ENCODE measurements at places on chromosomes 4 and X. TPM values are rescaled to one million over a fixed set of nuclear protein-coding genes. Genes with fewer than 3 reads are reported as not detected.

The CCDC160 gene
- total RNA-seq = not detected

The CETN2 gene
- 22.5 TPM for total RNA-seq

The FOXO4 gene
- 7.7 TPM for total RNA-seq

The DUSP21 gene
- total RNA-seq = not detected

The ZDHHC15 gene
- not detected for total RNA-seq

DNA sequence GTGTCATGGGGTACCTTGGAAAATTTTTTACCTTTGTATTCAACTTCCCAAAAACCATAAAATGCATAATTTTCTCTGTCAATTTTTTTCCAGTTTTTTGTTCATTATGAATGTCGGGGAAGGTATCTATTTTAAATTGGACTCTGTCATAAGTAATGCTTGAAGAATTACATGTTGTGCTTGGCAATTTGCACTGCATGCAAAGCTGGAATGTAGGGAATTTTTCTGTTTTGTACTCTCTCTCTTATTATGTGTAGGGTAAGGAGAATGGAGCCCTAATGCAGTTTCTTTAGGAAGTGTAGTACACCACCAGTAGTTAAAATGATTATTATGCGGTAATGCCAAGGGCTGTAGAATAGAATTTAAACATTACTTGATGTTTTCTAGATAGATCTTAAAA, 137.7 kb upstream of the LIMCH1 start:
- no peak overlapping the region for H3K27ac ChIP-seq
- DNase-seq = no peak
- H3K4me3 ChIP-seq = no peak overlapping the region
- no peaks in the 10 kb centered on the region for H3K27me3 ChIP-seq
- no peaks in the 10 kb centered on the region for H3K36me3 ChIP-seq
- H3K4me1 ChIP-seq = peaks cover 14% of the 10 kb centered on the region

GRCh38 chrX:17613979-17614588, 123.2 kb upstream of the SCML1 start:
- H3K4me3 ChIP-seq = no peak overlapping the region
- no peak overlapping the region for H3K27ac ChIP-seq
- no peaks in the 10 kb centered on the region for H3K36me3 ChIP-seq
- peak; percentile 76 for DNase-seq

- H3K4me1 ChIP-seq = peaks cover 26% of the 10 kb centered on the region
- peaks cover 37% of the 10 kb centered on the region for H3K36me3 ChIP-seq
- DNase-seq = no peak
- no peak overlapping the region for H3K27ac ChIP-seq
- H3K4me3 ChIP-seq = no peak overlapping the region
Observed at GRCh38 chr4:98903561-98903960, 25.4 kb downstream of the EIF4E start.

DNA sequence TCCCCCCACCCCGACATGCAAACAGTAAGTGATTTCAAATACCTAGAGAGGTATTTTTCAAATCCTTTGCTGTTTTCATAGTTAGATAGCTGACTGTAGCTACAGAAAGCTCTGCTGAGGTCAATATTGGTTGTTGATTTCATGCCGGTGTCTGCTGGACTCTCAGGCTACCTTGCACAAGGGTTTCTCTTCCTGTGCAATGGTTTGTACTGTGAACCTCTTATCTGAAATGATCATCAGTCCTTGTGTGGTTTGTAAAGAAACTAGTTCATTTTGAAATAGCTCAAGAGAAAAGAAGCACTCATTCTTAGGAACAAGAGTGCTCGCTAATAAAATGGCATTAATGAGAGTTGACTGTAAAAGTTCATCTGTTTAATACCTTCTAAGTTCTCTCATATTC, 2.1 kb downstream of the MTM1 start:
- H3K27ac ChIP-seq = no peak overlapping the region
- no peak overlapping the region for H3K4me3 ChIP-seq
- H3K36me3 ChIP-seq = no peaks in the 10 kb centered on the region

DNA sequence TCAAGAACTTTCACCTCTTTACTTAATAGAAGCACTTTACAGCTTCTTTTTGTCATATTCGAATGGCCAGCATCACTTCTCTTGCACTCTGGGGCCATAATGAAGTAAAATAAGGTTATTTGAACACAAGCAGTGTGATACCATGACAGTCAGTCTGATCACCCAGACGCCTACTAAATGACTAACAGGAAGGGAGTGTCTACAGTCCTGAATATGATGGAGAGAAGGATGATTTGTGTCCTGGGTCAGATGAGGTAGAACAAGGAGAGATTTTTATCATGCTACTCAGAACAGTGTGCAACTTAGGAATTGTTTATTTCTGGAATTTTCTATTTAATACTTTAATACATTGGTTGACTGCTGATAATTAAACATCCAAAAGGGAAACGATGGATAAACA, 284.2 kb upstream of the F9 start:
- peak; percentile 4 for DNase-seq
- H3K4me3 ChIP-seq = no peak overlapping the region
- H3K27me3 ChIP-seq = no peaks in the 10 kb centered on the region

- DNase-seq = no peak
- H3K27ac ChIP-seq = no peak overlapping the region
- no peaks in the 10 kb centered on the region for H3K4me1 ChIP-seq
- no peaks in the 10 kb centered on the region for H3K27me3 ChIP-seq
- H3K4me3 ChIP-seq = no peak overlapping the region
- H3K36me3 ChIP-seq = no peaks in the 10 kb centered on the region
Observed at GRCh38 chr4:71470524-71470923, 131.7 kb downstream of the SLC4A4 start.

DNA sequence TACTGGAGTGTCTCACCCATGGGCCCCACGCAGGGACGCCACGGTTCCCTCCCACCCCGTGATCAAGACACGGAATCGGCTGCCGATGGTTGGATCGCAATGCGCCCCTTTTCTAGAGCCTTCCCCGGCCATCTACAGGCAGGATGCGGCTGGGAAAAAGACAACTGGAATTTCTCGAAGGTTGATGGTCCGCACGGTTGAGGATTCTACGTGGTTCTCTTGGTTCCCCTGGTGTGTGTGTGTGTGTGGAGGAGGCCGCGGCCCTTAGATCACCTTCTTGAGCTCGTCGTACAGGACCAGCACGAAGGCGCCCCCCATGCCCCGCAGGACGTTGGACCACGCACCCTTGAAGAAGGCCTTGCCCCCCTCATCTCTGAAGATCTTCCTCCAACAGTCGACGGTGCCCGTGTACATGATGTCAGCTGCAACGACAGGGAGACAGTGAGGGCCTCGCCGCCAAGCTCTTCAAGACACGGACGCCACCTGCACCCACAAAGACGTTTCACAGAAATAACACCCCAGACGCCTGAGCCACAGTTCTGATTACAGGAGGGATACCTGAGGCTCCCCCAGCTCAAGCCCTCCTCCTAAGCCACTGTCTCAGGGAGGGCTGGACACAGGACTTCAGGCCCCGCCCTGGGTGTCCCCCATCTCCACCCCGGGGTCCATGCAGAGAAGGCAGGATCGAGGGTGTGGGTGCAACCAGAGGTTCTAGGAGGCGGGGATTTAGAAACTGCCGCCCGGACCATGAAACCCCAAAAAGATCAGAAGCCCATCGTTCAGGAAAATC, 5.4 kb downstream of the SLC25A6 start:
- DNase-seq = no peak
- H3K4me1 ChIP-seq = peaks cover 6% of the 10 kb centered on the region
- H3K27ac ChIP-seq = no peak overlapping the region
- H3K4me3 ChIP-seq = no peak overlapping the region

GRCh38 chr4:140529434-140529833, 5.5 kb downstream of the ELMOD2 start:
- H3K36me3 ChIP-seq = peaks cover 29% of the 10 kb centered on the region
- H3K27me3 ChIP-seq = no peaks in the 10 kb centered on the region
- no peak overlapping the region for H3K27ac ChIP-seq
- no peak overlapping the region for H3K4me3 ChIP-seq
- DNase-seq = no peak
- no peaks in the 10 kb centered on the region for H3K4me1 ChIP-seq

GRCh38 chr4:141890279-141890678, 253.9 kb downstream of the IL15 start:
- no peak overlapping the region for H3K4me3 ChIP-seq
- H3K36me3 ChIP-seq = peaks cover 5% of the 10 kb centered on the region
- no peaks in the 10 kb centered on the region for H3K27me3 ChIP-seq
- no peak for DNase-seq
- H3K27ac ChIP-seq = no peak overlapping the region

DNA sequence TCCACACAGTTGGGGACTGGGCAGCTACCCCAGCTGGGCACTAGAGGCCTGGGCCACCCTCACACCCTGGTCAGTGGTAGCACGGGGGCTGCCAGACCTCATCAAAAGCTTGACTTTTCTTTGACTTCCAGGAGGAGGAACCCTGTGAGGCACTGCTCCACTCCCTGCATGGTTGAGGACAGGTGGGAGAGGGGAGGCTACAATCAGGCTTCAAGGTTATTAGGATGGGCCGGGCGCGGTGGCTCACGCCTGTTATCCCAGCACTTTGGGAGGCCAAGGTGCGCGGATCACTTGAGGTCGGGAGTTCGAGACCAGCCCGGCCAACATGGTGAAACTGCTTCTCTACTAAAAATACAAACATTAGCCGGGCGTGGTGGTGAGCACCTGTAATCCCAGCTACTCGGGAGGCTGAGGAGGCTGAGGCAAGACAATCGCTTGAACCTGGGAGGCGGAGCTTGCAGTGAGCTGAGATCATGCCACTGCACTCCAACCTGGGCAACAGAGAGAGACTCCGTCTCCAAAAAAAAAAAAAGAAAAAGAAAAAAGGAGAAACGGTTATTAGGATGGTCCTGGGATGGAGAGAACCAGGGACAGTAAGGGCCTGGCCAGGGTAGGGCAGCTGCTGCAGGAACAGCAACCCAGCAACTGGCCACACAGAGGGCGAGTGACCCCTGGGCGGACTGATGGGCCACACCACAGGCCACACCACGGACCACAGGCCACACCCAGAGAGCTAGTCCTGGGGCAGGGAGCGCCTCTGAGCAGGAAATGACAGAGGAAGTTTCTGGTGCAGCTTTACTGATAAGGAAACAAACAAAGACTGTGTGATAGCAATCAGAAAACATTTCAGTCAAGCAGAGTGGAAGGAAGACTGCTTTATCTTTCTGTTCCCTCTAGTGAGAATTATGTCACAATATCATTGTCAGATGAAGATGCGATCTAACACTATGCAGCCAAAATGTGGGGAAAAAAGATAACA, 20.5 kb upstream of the OPN1LW start:
- H3K4me3 ChIP-seq = no peak overlapping the region
- H3K4me1 ChIP-seq = no peaks in the 10 kb centered on the region
- DNase-seq = no peak
- no peaks in the 10 kb centered on the region for H3K36me3 ChIP-seq

GRCh38 chrX:153688911-153689590, 1.3 kb downstream of the SLC6A8 start:
- H3K4me3 ChIP-seq = peak overlapping the region; percentile 66
- peak overlapping the region; percentile 59 for H3K27ac ChIP-seq
- DNase-seq = peak; percentile 43
- H3K4me1 ChIP-seq = no peaks in the 10 kb centered on the region
- H3K36me3 ChIP-seq = peaks cover 6% of the 10 kb centered on the region
- no peaks in the 10 kb centered on the region for H3K27me3 ChIP-seq

GRCh38 chr4:134650461-134650860, 448.9 kb upstream of the PABPC4L start:
- H3K27me3 ChIP-seq = no peaks in the 10 kb centered on the region
- no peak overlapping the region for H3K4me3 ChIP-seq

DNA sequence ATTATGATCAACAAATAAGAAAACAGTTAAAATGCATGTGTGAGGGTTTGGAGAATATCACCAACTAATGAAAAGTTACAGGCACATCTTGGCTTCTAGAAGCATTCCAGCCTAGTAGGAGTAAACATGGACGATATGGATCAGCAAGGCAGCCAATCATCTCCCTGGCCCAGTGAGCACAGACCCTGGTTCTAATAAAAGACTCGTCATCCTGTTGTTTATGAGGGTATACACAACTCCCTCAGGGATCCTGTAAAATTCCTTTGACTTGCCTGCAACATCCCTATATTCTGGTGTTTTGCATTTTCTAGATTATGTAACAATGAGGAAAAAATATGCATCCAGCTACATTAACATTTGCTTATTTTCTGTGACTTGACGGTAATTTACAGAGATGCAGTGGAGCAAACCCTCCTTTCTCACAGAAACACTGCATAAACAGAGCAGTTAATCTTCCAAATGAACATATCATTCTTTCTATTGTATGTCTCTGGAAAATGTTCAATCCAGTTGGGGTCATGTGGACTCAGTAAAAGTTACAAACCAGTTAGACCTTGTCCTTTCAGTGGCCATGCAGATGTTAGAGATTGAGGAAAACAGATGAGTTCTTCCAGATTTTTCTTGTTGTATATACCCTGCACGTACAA, 88.9 kb upstream of the NDP start:
- H3K4me3 ChIP-seq = no peak overlapping the region
- peaks cover 5% of the 10 kb centered on the region for H3K4me1 ChIP-seq
- no peaks in the 10 kb centered on the region for H3K36me3 ChIP-seq
- H3K27me3 ChIP-seq = peaks cover 58% of the 10 kb centered on the region

DNA sequence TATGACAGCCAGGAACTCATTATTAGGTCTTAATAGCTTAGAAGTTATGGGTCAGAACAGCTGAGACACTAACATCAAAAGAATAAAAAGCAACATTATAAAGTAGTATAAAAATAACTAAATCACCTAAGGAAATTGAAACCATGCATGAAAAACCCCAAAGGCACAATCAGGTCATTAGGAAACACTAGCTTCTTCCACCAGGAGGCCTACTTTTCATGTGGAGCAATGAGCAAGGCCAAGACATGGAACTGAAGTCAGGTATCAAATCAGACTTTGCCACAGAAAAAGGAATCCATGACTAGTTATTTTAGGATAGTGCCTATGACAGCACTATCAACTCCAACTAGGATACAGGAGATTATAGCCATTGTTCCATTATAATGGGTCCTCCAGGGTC, 7.9 kb downstream of the HUWE1 start:
- no peak overlapping the region for H3K4me3 ChIP-seq
- peaks cover 6% of the 10 kb centered on the region for H3K4me1 ChIP-seq
- DNase-seq = peak; percentile 40
- H3K27ac ChIP-seq = no peak overlapping the region
- peaks cover 74% of the 10 kb centered on the region for H3K27me3 ChIP-seq
